HT1080 (cell line): ENCODE measurements at places on chromosomes 3 and 15. TPM values are rescaled to one million over a fixed set of nuclear protein-coding genes. Genes with fewer than 3 reads are reported as not detected.

DNA sequence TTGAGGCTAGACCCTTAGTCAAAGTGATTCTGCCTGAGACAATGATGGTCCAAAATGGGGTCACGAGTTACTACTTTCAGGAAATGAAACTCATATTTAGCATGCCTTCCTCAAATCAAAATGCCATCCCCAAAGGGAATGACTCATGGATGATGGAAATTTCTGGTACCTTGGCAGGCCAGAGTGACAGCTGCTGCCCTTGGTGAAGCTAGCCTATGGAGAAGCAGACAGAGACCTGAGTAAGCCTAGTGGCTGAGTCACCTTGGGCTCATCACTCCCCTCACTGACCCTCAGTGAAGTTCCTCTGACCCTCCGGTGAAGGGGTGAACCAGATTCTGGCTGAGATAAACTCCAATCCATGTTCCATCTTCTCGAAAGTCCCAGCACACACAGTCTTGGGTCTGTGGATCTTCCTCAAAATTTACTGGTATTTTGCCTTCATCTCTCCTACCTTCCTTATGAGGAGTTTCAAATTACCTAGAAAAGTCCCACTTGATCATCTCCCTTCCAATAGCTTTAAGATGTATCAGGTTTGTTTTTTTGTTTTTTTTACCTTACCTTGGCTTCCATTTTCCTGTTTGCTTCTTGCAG, 54.5 kb upstream of the ABHD17C start:
- DNase-seq: peak; percentile 34

- DNase-seq: no peak
Measured at GRCh38 chr3:126355251-126355650, 2.0 kb downstream of the KLF15 start.

GRCh38 chr3:70466096-70466495, 153.7 kb upstream of the MDFIC2 start:
- DNase-seq: no peak

GRCh38 chr3:45980819-45981218, 14.8 kb downstream of the FYCO1 start:
- no peak for DNase-seq

- DNase-seq: no peak
Measured at GRCh38 chr3:45870099-45870498, 16.2 kb upstream of the CCR9 start.

- DNase-seq: no peak
Measured at GRCh38 chr3:53791317-53791716, 54.9 kb downstream of the CHDH start.

- DNase-seq: no peak
Measured at GRCh38 chr3:73605412-73605811, 19.3 kb downstream of the PDZRN3 start.

DNA sequence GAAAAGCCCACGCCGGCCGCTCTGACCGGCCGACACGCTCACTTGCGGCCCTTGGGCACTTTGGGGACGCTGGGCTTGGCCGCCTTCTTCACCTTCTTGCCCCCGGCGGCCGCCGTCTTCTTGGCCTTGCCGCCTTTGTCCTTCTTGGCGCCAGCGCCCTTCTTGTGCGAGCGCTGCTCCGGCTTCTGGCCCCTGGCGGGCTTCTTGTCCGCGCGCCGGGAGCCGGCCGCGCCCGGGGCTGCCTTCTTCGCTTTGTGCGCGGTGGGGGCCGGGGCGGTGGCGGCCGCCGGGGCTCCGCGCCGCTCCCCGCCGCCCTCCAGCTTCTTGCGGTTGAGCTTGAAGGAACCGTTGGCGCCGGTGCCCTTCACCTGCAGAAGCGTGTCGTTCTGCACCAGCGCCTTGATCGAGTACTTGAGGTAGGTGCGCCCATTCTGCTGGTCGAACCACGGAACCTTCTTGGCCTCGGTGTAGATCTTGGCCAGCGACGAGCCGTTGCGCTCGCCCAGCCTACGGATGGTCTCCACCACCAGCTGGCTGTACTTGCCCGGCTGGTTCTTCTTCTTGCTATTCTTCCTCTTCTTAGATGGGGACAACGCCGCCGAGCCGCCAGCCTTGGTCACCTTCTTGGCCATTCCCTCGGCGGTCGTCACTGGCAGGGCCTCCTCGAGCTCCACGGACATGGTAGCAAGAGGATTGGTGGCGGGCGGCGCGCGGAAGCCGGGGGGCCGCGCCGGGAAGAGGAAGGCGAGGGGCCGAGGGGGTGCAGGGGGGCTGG, 36.7 kb downstream of the HMCES start:
- DNase-seq: no peak

DNA sequence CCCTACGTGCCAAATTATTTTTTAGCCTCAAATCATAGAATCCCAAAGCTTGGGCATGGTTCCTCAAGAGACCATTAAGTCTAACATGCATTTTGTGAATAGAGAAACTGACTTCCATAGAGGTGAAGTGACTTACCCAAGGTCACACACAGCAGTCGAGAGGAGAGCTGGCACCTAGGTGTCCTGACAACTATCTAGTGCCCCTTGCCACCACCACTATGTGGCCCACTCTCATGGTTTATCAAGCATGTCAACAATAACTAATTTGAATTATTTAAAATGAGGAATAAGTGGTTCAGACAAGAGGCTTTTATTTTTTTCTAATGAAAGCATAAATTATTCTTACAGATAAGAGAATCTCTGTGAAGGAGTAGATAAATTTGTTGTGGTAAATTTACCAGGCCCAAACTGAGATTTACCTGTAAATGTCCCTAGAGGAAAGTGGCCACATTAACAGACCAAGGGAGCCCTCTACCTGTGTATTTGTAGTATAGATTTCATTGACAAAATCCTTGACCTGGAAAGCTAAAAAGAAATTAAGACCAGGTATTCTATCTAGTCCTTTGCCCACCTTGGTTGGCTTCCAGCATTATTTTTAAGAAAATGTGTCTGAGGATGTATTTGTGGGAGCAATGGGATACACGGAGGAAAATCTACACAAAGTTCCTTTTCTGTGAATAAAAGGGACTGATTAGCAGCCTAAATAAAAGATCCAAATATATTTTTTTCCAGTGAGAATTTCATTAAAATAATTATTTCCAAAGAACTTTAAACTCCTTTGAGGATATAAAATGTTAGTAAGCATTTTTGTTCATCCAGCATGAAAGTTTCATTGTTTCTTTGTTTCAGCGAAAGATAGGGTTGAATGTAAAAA, 49.1 kb downstream of the IQCH start:
- peak; percentile 20 for DNase-seq

DNA sequence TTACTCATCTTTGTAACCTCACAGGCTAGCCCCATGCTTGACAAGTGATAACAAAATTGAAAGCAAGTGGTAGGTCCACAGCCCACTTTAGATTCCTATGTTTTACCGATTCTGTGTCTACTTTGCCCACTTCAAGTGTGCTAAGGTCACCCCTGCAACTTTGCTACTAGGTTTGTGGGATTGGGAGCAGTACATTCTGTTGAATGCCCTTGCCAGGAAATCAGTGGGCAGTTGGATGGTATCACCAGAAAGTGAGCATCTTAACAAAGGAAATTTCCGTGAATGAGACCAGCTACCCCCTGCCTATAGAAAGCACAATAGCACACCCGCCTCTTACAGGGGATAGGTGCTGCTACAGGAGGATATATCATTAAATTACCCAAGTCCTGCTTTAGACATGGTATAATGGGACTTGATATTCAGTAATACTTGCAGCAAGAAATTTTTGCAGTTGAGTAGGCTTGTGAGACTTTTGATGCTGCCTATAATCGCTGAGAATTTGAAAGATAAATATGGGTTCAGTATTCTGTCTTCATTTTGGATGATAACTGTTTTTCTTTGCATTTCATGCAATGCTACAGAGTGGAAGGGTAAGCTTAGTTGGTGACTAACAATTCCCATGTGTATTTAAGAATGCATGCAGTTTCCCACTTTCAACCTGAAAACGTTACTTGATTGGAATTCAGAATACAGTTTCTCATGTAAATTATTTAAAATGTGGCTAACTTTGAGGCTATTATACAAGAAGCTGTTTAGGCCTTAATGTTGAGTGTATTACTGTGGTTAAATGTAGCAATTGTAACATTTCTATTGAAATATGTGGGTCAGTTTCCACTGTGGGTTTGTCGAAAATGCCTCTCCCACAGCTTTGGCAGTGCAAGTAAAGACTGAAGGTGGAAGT, 9.5 kb downstream of the EBLN2 start:
- DNase-seq: no peak

GRCh38 chr15:74210729-74211128, 8.1 kb upstream of the STRA6 start:
- no peak for DNase-seq

DNA sequence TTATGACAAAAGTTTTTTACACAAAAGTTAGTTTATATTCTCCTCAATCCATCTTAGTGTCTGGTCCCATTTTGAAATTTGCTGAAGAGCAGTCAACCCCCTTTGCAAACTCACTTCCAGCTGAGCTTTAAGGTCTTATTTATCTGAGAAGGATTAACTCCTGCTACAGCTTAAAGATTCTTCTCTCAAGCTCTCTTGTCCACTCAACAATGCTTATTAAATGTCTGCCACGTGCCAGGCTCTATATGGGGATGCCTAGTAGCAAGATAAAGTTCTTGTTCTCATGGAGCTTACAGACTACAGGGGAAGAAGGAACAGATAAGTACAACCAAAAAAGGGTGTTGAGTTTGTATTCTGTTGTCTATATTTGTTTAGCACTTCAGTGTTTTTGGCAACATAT, 18.7 kb downstream of the TMPRSS7 start:
- no peak for DNase-seq

DNA sequence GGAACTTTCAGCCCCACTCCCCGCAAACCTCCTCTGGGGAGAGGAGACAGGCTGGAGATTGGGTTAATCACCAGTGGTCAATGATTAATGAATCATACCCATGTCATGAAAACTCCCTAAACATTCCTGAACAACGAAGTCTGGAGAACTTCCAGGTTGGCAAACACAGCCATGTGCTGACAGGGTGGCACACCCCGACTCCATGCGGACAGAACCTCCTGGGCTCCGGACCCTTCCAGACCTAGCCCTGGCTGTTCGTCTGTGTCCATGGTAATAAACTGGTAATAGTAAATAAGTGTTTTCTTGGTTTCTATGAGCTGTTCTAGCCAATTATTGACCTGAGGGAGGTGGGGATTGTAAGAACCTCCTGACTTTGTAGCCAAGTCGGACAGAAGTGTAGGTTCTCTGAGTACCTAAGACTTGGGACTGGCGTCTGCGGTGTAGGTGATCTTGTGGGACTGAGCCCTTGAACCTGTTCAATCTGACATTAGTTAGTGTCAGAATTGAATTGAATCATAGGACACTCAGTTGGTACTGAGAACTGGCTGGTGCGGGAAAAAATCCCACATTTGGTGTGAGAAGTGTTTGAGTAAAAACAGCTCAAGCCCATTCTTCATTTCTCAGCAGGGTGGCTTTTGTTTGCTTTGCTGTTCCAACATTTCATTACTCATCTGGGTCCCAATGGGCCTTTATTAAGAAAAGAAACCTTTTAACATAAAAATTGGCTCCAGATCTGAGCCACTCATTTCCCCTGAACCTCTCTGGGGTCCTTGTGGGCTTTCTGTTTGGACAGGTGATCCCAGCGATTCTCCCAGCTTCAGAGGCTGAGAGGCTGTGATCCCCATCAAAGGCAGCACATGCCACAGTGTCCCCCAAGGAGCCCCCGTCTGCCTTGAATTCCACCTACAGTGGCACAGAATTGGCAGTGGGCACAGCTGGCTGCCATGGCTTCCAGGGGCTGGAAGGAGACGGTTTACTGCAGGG, 151.0 kb downstream of the TJP1 start:
- peak; percentile 93 for DNase-seq

DNA sequence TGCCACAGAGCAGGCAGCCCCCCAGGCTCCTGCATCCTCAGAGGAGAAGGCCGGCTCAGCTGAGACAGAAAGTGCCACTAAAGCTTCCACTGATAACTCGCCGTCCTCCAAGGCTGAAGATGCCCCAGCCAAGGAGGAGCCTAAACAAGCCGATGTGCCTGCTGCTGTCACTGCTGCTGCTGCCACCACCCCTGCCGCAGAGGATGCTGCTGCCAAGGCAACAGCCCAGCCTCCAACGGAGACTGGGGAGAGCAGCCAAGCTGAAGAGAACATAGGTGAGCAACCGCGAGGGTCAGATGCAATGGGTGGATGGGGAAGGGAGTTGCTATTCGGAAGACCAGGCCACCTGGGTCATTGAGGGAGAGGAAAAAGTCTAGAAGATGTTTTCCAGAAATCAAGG, 53.0 kb downstream of the GAP43 start:
- no peak for DNase-seq

DNA sequence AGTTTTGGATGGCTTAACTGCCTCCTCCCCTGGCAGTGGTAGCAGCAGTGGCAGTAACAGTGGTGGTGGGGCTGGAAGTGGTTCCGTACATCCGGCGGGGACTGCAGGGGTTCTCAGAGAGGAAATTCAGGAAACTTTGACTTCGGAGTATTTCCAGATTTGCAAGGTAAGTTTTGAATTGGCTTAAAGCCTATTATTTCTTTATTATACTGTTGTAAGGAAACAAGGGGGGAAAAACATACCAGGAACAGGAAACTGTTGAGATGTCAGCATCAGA, 1.5 kb downstream of the STXBP5L start:
- DNase-seq: no peak

DNA sequence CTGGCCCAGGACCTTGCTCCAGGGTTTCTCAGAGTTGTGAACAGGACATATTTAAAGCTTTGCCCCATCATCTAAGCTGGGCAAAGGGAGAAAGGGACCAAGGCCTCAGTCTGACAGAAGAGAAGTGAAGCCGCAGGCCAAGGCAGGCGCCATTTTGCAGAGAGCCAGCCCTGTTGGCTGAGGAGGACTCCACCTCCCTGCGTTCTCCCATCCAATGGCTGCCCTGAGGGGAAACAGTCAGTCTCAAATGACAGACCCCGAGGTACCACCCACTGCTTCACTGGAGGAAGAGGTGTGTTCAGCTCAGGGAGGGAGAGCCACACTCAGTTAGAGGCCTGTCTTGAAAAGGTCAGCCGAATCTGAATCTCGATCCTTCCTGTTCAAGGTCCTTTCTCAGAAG, 86.1 kb downstream of the ADAMTS17 start:
- peak; percentile 16 for DNase-seq

- DNase-seq: no peak
Measured at GRCh38 chr15:49492151-49492550, 69.1 kb downstream of the FGF7 start.

- DNase-seq: no peak
Measured at GRCh38 chr3:156252656-156253055, 132.3 kb downstream of the KCNAB1 start.

- peak; percentile 86 for DNase-seq
Measured at GRCh38 chr3:47365213-47366153, 15.3 kb upstream of the PTPN23 start.

The GHSR gene
- not detected in 2 replicates for total RNA-seq

The GNB4 gene
- total RNA-seq: 60.5 and 61.1 TPM in 2 replicates

The SOX2 gene
- not detected in 2 replicates for total RNA-seq

The NR2E3 gene
- total RNA-seq: not detected in 2 replicates

The STX19 gene
- not detected in 2 replicates for total RNA-seq

The LYZL4 gene
- total RNA-seq: not detected in 2 replicates

The PAQR9 gene
- 0.03 TPM in 1 of 2 replicates, not detected in the other for total RNA-seq
